ENCODE measurements at places on chromosomes 1 and 21.

- DNase-seq: no peak
Observed at GRCh38 chr1:93483606-93484005, 35.7 kb downstream of the FNBP1L start.

- DNase-seq: no peak
Observed at GRCh38 chr1:106675558-106675957, 380.9 kb upstream of the PRMT6 start.

GRCh38 chr21:45287438-45288391 is at the start of gene POFUT2:
Gene POFUT2 (minus strand): TSS chr21:45287895. CDS start chr21:45287871, 24 bp downstream.
- peak; percentile 95 for DNase-seq

- DNase-seq: peak; percentile 90
Observed at GRCh38 chr1:158124034-158124433, 56.7 kb upstream of the CD1D start.

- DNase-seq: no peak
Observed at GRCh38 chr1:231839999-231840398, 213.4 kb downstream of the DISC1 start.

DNA sequence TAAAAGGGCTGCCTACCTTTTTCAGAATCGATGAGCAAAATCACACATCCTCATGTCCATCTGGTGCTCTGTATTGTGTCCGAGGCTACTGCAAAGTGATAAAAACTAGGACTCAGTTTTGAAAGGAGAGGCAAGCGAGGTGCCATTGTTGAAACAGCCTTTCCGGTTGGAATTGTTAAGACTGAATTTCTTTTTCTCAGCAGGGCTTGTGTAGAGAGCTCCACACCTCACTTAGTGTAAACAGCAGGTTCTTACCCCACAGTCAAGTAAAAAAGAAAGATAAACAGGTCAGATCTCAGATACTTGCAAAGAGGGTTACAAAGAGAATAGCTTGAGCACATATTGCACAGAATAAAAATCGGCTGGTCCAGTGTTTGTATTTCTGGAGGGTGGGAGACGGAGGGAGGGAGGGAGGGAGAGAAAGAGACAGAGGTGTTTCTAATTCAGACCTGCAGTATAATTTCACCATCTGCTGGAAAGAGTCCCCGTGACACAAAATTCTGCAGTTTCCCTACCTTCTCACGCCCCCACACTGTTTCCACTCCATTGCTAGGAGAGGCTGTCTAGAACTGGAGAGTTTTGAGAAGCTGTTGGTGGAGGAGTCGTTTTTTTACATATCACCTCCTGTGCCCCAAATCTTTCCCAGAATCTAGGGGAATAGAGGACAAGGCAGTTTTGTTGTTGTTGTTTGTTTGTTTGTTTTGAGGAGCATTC is 82.5 kb downstream of the EDEM3 start:
- DNase-seq: no peak

DNA sequence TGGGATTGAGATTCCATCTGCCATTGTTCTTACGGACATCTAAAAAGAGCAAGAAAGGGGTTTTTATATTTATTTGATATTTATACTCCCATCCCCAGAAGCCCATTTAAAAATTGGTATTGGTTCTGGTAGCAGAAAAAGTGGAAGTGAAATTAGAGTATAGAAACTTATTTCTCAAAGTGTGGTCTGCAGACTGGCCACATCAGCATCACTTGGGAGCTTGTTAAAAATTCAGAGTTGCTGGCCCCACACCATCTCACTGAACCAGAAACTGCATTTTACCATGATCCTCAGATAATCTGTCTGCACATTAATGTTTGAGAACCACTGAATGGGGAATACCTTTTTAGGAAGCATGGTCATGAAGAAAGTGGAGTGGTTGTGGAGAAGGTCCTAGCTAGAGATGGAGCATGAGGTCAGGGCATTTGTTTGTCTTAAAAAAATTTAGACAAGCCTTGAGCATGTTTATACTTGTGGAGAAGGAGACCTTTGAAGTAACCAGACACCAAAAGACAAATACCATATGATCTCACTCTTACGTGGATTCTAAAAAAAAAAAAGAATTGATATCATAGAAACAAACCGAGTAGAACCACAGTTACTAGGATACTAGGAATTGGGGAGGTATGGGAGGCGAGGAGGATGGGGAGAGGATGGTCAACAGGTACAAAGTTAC is 116.3 kb downstream of the ST6GALNAC3 start:
- DNase-seq: no peak

All from NCI-H187 (cell line).